NT2/D1 (cell line): ENCODE measurements at places on chromosomes 4 and X.

GRCh38 chr4:153204247-153204671, at the start of gene TRIM2:
TSS of gene TRIM2 (plus strand) at chr4:153204443. CDS start at chr4:153204531, 88 bp downstream.
- no peak for DNase-seq

DNA sequence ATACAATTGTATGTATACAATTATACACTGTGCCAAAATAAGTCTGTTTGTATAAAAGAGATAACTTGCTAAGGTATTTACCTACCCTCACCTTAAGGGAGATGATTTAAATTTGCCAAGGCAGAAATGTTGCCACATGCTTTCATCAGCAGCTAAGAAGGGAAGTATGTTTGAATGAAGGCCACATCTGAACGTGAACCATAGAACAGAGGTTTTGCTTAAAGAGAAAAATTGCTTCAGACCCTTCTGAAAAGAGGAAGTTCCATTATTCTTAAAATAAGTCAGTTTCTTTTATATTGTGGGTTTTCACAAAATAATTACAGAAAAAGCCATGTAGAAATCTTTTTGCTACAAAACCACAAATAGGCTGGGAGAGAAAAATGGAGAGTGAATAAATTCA, 621.5 kb upstream of the HTR2C start:
- DNase-seq: no peak

DNA sequence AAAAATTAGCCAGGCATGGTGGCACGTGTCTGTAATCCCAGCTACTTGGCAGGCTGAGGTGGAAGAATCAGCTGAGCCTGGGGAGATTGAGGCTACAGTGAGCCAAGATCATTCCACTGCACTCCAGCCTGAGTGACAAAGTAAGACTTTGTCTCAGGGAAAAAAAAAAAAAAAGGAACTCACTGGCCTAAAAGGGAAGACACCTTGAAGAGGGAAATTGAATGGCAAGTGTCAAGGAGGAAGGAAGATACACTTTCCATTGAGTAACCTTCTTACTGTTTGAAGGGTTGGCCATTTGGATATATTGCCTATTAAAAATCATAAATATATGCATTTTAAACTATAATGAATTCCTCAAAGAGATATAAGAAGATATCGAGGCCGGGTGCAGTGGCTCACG, 147.5 kb upstream of the FAM241A start:
- no peak for DNase-seq

GRCh38 chrX:54891573-54891972, 29.1 kb upstream of the TRO start:
- DNase-seq: peak; percentile 36

- DNase-seq: no peak
These were observed 35.4 kb downstream of the FABP2 start for GRCh38 chr4:119286377-119287002.

GRCh38 chr4:56909086-56909894, 1.6 kb downstream of the REST start:
- no peak for DNase-seq

GRCh38 chr4:112312610-112313239, 15.6 kb downstream of the ALPK1 start:
- no peak for DNase-seq

- no peak for DNase-seq
These were observed 109.6 kb upstream of the STIM2 start for GRCh38 chr4:26751004-26751403.
